ENCODE measurements at places on chromosomes 2 and 18.

DNA sequence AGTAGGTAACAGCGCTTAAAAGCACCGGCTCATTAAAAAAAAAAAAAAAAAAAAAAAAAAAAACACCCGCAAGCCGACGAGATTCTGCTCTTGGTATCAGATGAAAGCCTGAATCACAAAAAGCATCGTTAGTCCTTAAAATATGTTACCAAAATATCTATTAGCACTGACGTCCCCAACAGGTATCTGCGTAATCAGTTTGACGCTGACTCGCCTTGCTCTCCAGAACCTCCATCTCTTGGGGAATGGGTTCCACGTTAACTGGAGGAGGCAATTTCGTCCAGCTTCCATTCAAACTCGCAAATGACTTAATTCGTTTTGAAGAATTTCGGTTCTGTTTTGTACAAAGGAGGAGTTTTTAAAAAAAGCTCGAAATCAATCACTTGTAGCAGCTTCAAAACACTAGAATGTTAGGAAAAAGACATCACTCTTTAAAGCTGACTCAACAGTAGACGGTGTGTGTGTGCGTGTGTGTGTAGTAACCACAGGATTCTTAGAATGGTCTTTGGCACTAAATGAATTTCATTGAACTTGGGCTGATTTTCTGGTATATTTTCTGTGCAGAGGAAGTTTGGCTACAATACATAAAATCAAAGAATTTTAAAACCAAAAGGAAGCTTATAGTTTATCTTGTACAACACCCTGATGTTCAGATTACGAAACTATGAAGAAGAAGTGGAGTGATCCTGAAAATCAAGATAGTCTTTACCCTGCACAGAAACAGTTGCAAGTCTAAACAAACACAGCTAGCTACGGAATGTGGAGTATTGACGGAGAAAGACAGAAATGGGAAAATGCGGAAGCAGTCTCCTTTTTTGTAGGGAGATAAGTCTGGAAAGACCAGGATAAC, 1.1 kb upstream of the PGAP1 start:
- no peak for DNase-seq

GRCh38 chr2:161165811-161166210, 5.6 kb downstream of the TANK start:
- DNase-seq, result no peak

- DNase-seq, result no peak
Observed at GRCh38 chr2:42281416-42282081, 79.5 kb downstream of the COX7A2L start.

- no peak for DNase-seq
Observed at GRCh38 chr2:137172162-137172561, 406.8 kb downstream of the THSD7B start.

GRCh38 chr2:235810846-235811245, 317.0 kb downstream of the AGAP1 start:
- no peak for DNase-seq

DNA sequence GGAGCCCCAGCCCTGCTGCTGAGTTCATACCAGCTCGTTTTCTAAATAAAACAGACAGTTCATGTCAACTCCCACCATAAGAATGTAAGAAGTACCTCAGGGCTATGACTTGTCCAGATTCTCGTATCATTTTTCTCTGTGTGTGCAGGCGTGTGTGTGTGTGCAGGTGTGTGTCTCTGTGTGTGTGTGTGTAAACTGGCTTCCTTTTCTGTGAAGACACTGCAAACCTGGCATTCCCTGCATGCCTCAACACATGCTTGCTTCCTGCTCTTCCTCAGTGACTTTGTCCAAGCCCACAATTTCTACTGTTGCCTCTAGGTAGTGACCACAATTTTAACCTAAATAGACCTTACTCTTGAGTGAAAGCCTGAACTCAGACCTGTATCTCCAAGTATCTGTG, 879.0 kb downstream of the SLC4A3 start:
- DNase-seq, result no peak

Data from NCI-H1930 (cell line).